ENCODE measurements at places on chromosomes 11 and 22.

DNA sequence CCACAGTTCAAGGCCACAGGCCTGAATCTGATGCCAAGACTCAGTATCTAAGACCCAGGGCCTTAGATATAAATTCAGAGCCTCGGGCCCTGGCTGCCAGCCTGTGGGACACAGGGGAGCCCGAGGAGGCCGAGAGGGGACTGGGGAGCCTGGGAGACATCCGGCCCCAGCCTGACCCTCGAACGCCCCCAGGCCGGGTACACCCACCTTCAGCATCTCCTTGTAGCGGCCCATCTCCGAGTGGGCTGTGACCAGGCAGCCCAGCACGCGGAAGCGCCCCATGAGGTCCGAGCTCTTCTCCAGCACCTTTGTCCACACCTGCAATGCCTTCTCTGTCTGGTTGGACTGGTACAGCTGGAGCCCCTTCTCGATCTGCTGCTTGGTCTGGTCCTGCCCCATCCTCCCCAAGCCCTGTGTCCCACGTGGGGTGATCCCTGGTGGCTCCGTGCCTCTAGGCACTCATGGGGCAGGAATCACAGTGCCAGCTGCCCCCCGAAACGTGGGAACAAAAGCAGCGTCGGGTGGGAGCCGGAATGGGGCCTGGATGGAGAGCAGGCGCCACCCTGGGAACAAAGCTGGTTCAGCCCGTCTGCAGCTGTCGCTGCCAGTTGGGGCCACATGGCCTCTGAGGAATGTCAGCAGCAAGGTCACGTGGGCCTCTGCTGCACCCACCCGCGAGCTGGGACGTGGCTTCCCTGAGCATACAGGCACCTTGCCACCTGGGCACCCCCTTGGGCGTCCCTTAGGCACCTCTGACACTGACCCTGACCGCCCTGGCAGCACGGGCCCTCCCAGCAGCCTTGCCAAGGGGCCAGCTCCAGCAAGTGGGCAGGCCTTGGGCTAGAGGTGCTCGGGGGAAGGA lies at the start of gene RAPSN:
TSS of gene RAPSN (minus strand) at position 571 of the 862 bp plus-strand sequence. CDS start at position 399, 172 bp downstream.
- no peak for DNase-seq

- DNase-seq = no peak
Observed at GRCh38 chr11:45599161-45599943, 66.1 kb downstream of the CHST1 start.

- no peak for DNase-seq
Observed at GRCh38 chr11:117876341-117877119, at the start of gene FXYD6. FXYD6 (minus strand) TSS chr11:117876658; CDS start chr11:117842776, 33,882 bp downstream.

GRCh38 chr11:118171269-118172062 lies 5.0 kb downstream of the SCN2B start:
- DNase-seq = peak; percentile 37

- no peak for DNase-seq
Observed at GRCh38 chr11:28521075-28521474, 412.9 kb downstream of the METTL15 start.

- no peak for DNase-seq
Observed at GRCh38 chr22:23891726-23892125, 2.5 kb upstream of the MIF start.

- DNase-seq = no peak
Observed at GRCh38 chr22:29032584-29032983, 29.0 kb downstream of the C22orf31 start.

DNA sequence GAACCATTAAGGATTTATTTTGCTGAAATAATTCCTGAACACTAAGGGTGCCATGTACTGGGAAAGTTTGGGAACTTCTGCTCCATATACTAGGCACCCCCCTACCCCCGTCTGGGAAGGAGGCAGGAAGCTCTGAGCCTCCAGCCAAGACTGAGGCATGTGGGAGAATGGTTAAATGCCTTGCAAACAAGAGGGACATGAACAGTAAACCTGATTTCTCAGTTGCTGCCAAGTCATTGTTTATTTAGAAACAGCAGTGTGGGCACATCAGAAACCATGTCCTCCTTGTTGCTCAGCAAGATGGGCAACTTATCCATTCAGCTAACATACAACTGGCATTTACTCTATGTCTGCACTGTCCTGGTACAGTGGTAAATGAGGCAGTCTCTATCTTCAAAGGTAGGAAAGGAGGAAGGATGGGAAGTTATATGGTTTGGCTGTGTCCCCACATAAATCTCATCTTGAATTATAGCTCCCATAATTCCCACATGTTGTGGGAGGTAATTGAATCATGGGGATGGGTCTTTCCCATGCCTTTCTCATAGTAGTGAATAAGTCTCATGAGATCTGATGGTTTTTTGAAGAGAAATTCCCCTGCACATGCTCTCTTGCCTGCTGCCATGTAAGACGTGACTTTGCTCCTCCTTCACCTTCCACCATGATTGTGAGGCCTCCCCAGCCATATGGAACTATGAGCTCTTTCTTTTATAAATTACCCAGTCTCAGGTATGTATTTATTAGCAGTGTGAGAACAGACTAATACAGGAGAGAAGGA lies 459.1 kb downstream of the MIAT start:
- no peak for DNase-seq

- no peak for DNase-seq
Observed at GRCh38 chr22:20970939-20971657, 4.0 kb downstream of the AIFM3 start.

- no peak for DNase-seq
Observed at GRCh38 chr11:61041755-61042518, 60.4 kb upstream of the CD5 start.

GRCh38 chr11:57513911-57514537 lies 1.5 kb downstream of the SLC43A1 start:
- DNase-seq = no peak

DNA sequence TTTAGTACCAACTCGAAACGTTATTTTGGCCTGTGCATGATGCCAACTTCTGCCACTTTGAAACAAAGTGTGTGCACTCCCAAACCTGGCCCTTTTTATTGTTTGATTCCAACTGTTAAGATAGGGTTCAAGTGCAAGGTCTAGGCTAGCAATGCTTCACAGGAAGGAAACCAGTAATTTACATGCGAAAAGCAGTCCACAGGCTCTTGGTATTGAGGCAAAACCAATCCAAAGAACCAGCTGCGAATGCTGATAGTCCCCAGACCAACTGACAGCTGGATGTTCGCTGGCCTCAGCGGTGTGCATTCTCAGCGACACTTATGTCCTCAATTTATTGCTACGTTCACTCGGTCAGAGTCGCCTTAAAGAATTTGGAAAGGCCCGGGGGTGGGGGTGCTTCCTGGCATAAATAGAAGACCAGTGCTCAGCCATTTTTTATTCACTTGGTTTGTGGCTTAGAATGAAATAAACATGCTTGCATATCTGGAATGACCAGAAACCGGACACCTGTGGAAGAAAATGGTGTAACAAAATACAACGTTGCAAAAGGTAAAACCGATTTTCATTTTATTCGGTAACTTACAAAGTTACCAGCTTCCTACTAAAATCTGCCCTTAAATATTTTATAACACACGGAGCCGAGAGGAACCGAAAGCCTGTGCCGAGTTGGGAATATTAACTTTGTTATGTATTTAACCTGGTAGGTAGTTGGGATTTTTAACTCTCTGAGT lies 1.6 kb downstream of the CPT1A start:
- DNase-seq = no peak

DNA sequence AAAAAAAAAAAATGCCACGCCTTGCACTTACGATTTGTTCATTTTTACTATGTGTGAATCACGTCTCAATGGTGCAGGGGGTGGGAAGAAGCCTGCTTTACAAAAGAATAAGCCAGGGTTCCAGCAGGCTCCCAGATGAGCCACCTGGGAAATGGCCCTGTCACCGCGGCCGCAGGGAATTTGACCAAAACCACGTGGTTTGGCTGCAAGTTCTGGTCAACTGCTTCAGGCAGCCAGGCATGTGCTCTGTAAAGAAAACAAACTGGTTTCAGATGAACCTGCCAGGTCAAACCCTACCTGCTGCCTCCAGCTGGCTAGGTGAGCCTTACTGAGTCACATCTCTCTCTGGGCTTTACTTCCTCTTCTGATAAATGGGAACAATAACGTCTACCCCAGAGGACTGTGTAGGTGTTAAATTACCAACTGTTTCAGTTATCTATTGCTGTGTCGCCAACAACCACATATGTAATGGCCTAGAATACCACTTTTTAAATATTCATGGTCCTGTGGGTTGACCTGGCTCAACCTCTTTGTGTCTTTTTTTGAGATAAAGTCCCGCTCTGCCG lies 30.5 kb upstream of the GCAT start:
- DNase-seq = no peak

GRCh38 chr22:47292546-47293320 lies 530.3 kb downstream of the TBC1D22A start:
- DNase-seq = no peak

DNA sequence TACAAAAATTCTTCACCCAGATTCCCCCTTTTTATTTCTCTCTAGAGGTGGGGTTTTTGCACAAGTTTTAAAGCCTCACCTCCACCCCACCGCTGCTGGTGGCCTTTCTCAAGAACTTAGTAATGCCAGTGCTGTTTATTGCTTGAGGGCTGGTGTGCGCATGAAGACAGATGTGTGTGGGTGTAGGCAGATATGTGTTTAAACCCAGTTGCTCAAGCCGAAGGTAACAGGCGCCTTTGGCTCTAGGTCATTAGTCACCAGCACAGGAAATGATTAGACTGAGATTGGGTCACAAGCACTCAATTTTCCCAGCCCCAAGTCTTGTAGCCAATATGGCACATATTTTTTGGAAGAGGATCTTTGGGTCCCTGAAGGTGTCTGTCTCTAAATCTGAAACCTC lies 2.7 kb upstream of the CLMP start:
- DNase-seq = no peak

GRCh38 chr11:1832920-1833295 lies 1.9 kb upstream of the SYT8 start:
- no peak for DNase-seq

GRCh38 chr11:28962502-28962901 lies 854.3 kb downstream of the METTL15 start:
- no peak for DNase-seq

DNA sequence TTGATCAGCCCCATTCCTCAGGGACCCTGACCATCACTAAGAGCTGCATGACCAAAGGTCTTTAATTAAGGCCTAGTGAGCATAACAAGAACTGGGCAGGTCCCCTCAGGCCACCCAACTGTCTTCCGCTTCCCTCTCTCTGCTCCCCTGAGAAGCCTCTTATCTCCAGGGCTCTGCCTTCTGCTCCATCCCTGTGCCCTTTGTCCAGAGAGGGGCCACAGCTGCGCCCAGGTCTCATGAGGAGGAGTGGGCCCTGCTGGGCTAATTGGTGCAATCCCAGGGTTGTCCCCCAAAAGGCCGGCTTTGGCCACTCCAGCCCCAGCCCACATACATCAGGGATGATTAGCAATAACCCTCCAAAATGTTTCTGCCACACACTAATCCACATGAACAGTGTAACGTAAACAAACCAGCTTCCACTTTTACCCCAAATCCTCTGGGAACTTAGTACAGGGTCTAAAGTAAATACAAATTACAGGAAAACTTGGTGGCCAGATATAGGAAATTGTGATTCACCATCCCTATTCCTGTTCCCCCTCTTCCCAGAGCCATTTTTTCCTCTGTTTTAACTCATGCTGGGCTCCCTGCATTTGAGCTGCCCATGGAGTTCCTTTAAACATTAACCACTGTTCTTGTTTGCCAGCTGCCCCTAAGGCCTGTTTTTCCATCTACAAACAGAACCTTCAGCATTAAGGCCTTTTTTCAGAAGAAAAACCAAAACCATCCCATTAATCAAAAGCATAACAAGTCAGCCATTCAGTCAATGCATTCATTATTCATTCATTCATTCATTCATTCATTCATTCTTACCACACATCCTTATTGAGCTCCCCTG lies 34.6 kb upstream of the CAVIN3 start:
- DNase-seq = no peak

GRCh38 chr11:32893343-32894148 lies 935 bp downstream of the QSER1 start:
- peak; percentile 53 for DNase-seq

DNA sequence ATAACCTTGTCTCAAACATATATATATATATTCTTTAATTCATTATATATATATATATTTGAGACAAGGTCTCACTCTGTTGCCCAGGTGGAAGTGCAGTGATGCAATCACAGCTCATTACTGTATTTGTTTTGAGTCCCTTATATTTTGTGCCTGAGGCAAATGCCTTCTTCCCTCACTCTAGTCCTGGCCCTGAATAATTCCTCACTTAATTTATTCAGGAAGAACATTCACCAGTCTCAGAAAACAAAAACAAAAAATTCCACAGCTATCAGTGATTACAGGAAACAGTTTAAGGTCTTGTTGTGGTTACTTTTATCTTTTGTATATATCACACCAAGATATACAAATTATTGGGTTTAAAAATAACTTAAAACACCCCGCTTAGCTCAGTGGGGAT lies 155.7 kb downstream of the CWF19L2 start:
- DNase-seq = no peak

DNA sequence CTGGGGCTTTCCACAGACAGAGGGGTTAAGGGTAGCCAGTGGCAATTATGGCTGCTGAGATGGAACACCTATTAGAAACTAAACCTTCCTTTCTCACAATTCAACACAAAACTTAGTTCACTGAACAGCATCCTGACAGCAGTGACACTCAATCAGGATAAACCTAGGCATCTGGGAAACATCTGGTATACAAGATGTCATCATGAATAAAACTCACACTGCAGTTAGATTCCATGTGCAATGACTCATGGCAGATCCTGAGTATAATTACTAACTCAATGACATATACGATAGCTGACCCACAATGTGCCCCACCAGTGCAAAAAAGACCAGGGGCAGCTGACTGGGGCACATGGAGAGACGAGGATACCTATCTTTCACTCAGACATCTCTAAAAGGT lies 17.7 kb downstream of the RBFOX2 start:
- DNase-seq = no peak

DNA sequence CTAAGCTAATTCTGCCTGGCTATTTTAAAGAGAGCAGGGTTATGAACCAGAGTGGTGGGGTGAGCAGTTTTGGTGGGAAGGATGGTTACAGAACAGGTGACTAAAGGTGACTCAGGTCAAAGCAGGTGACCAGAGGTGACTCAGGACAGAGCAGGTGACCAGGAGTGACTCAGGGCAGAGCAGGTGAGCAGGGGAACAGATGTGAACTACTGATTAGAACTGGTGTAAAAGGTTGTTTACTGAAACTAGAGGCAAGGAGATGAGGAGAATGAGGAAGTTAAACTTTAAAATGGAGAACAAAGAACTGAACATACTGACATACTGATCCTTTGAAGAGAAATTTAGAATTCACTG lies 15.4 kb upstream of the HYLS1 start:
- no peak for DNase-seq

- DNase-seq = no peak
Observed at GRCh38 chr11:36215693-36216060, 73.5 kb downstream of the COMMD9 start.
